Activated CD8-positive, alpha-beta memory T cell treated with anti-CD3 and anti-CD28 coated beads, Interleukin-2, amount 50 U/mL, for 48 hours (primary cell): ENCODE measurements at places on chromosomes 7 and 10.

GRCh38 chr10:125089469-125089868 lies 70.9 kb downstream of the CTBP2 start:
- no peak for DNase-seq

DNA sequence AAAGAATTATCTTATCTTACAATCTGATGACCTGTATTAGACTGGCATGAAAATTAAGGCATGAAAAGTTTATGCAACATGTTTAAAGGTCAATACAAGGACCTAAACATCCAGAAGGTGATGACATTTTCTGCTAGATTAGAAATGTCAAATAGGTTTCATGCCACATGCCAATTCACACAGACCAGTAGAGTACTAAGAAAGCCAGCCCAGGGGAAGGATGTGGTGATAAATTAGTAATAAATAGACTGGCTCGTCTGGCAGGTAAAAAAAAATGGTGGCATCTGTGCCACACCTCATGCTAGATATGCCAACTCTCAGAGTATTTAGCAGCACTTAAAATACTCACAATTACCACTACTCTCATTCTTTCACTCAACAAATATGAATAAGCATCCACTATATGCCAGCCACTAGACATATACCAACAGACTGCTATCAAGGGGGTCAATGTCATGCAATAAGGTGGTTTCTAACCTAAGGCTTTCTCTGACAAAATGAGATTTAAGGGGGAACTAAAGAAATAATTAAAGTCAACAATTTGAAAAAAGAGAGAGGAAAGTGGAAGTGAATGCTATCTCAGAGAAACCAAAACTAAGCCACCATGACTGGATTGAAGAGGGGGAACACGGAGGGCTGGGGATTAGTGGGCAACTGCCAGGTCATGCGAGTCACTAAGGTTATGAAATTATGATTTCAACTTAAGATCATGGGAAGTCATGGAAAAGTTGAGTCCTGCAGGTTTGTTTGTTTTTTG lies 83.5 kb downstream of the SGMS1 start:
- DNase-seq, result no peak

DNA sequence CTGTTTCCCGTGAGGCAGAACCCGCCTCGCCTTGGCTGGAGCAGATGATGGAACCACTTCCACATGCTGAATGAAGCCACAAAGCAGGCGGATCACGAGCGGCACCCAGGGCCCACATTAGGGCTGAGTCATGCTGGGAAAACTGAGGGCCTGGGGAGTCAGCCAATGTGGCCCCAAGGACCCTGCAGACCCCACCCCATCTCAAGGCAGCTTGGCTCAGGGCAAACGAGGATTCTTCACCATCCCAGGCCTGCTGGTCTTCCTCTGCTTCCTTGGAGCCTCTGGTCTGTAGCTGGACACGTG lies 488.0 kb downstream of the DNAJB6 start:
- no peak for DNase-seq

DNA sequence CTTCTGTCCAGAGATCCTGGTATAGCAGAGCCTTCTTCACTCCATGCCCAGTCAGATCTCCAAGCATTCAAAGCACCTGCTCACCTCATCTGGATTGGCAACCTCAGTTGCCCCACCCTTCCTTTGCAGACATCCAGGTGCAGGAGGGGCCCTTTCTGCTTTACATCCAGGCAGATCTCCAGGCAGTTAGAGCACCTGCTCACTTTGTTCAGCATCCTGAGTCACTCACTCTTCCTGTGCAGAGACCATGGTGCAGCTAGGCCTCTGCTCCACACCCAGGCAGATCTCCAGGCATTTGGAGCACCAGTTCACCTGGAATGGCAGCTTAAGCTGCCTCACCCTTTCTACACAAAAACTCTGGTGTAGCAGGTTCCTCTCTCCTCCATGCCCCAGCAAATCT lies 153.1 kb downstream of the CDK14 start:
- DNase-seq, result no peak

- no peak for DNase-seq
These were observed 24.6 kb upstream of the MPP7 start for GRCh38 chr10:28327491-28327880.

GRCh38 chr7:376306-377079 lies 86.5 kb downstream of the FOXL3 start:
- peak; percentile 46 for DNase-seq

DNA sequence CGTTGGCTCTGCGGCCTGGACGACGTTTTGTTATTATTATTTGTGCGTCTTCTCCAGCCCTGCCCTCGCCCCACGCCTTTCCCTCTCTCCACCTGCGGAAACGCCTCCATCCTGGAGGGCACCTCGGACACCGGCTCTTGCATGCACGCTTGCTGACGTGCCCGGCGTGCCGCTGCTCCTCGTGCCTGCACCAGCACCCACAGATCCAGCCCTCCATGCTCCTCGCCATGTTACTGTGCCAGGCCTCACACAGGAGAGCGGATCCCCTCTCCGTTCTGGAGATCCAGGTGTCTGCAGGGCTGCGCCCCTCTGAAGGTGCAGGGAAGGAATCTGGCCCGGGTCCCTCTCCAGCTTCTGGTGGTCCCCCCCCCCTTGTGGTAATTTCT lies 373.9 kb upstream of the FOXK1 start:
- no peak for DNase-seq

DNA sequence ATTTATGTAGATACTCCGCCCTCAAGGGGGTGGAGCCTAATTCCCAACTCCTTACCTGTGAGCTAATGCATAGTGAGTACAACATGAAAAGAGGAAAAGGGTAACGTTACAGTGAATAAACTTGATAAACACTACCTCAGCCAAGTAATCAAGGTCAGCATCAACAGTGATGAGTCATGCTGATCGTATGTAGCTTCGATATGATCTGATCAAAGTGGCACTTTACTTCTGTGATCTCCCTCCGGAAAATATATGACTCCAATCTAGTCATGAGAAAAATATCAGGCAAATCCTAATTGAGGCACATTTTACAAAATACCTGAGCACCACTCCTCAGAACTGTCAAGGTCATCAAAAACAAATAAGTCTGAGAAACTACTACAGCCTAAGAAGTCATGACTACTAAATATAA lies 70.4 kb downstream of the VTI1A start:
- no peak for DNase-seq

DNA sequence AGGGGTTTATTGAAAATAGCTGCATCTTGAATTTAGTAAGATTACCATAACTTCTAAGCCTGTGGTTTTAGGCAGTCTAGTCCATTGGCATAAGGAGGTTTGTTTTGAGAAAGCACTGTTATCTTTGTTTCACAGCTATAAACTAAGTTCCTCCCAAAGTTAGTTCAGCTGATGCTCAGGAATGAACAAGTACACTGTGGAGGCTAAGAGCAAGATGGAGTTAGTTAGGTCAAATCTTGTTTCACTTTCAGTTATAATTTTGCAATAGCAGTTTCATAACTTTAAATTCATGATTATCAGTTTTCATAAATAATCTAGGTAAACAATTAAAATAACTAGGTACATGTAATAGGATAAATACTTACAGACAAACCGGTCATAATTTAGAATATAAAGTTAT lies 15.4 kb downstream of the SEC61G start:
- no peak for DNase-seq

DNA sequence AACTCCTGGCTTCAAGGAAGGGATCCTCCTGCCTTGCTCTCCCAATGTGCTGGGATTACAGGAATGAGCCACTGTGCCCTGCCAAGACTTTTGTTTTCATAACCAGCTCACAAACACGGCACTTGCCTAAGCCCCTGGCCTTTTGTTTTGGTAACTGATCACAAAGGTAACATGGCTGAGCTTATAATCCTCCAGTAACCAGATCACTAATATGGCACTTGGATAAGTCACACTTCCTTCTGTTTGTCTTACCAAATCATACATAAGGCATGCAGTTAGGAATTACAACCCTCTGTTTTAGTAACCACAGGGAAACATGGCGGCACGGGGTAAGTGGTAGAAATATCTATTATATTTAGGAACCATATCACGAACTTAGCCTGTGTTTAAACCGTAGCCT lies 577.1 kb downstream of the CALN1 start:
- no peak for DNase-seq

DNA sequence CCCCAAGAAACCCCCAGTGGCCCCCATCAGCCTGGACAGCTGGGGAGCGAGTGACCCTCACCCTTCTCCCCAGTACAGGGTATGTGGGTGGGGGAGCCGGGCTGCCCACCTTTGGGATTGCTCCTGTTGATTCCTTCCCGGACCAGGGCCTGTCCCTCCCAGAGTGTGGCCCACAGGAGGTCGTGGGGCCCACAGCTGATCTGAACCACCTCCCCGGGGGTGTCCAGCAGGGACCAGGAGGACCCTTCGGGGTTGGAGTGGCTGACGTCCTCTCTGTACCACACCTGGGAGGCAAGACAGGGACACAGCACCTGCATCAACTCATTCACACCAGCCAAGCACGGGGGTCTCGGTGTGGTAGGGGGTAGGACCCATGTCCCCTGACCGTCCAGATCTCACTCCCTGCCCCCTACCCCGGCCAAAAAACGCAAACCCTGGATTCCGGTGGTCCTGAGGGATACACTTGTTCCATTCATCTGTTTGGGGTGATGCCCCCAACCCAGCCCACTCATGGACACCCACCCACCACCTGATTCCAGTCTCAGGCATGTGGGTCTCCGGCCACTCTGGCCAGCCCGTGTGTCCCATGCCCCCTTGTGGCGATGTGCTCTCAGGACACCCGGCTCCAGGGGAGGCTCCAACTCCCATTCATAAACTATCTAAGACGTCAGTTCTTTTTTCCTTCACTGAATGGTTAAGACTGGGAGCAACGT lies 10.9 kb downstream of the TECPR1 start:
- peak; percentile 60 for DNase-seq

DNA sequence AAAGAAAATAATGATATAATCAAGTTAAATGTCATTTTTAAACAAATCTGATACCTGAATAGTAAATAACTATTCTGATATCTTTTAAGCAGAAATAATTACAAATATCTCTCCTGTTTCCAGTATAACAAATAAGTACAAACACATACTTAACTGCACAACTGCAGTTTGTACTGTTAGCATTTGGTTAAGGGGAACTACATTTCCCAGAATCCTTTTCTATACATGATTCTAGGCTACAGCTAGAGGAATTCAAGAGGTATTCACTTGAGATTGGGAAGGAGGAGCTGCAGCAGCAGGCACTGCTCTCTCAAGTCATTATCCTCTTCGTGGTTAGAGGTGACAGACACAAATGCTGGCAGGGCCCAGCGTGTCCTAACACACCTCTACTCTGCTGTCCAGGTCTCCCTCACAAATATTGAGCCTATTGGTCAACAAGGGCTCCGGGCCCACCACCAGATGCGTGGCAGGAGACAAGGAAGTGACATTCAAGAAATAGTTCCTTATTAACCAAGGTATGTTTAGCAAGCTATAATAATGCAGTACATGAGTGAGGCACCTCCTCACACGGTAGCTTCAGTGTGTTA lies 255.1 kb upstream of the MKLN1 start:
- no peak for DNase-seq

- no peak for DNase-seq
These were observed 52.9 kb downstream of the CPXM2 start for GRCh38 chr10:123838596-123839310.

- no peak for DNase-seq
These were observed 6.1 kb downstream of the PSTK start for GRCh38 chr10:122986335-122986734.

DNA sequence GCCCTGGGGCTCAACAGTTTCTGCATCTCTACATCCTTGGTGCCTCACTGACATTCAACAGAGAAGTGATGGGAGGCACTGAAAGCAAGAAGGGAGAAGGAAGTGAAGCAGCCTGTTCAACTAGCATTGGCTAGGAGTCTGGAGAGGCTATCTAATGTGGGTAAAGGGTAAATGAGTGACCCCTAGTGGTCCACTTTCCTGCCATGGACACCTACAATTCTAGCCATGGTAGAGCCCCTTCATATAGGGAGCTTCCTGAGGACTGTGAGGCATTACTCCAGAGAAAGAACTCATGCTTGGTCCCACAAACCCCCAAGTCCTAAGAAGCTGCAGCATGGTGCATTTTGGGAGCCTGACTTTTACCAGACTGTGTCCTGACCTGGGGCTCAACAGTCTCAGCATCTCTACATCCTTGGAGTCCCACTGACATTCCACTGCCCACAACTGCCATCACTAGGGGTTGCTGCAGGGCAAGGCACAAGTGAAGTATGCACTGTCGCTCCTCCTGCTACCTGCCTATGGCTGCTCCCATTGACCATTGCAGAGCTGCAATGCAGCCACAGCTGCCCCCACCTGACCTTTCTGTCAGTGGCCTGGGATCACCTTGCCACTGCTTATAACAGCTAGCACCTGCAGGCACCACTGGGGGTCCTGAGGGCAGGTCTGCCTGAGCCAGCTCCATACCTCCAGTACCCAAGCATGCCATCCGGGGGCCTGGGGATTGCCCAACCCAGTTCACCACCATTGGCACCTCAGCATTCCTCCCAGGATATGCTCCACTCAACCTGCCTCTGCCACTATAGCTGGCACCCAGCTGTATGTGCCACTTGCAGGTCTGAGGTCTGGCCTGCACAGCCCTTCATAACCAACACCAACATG lies 44.1 kb upstream of the CDK6 start:
- no peak for DNase-seq

DNA sequence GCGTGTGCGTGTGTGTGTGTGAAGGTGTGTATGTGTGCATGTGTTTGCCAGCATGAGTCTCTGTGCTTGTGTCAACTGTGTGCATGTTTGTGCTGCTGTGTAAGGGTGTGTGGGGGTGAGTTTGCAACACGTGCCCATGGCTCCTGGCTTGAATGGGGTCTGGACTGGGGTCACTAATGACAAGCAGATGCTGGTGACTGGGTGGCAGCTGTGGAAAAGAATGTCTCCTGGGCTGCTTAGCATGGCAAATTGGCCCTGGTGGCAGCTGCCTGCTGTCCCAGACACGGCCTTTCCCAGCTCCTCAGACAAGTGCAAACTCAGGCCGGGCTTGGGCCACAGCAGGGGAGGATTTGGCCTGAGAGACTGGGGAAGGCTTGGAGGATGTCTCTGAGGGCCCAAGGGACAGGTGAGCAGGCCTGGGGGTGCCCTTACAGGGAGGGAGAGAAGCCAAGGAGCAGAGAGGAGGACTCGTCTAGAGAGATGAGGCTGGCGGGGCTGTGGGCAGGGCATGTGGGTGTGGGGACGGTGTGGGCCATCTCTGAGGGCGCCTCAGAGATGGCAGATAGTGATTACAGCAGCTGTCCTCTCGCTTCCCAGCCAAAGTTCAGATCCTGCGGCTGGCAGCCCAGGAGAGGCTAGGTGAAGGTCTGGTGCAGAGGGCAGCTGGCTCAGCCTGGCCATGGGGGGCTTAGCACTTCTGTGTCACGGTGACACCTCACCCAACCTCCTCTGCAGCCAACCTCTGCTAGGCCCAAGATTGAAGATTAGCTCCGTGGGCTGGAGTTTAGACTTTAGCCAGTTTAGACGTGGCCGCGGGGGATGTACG lies 1.5 kb downstream of the AQP1 start:
- no peak for DNase-seq

GRCh38 chr7:151793531-151793951 lies 83.4 kb downstream of the PRKAG2 start:
- DNase-seq, result no peak

- DNase-seq, result no peak
These were observed 62.0 kb downstream of the CCNY start for GRCh38 chr10:35398355-35398754.

GRCh38 chr7:150489782-150490181 lies 24.9 kb upstream of the GIMAP7 start:
- no peak for DNase-seq
